Stimulated activated CD4-positive, alpha-beta T cell treated with anti-CD3 and anti-CD28 coated beads, Interleukin-15, amount 100 ng/mL, for 48 hours (primary cell): ENCODE measurements at places on chromosomes 2 and 18.

GRCh38 chr2:55159037-55159651, 72.9 kb downstream of the CLHC1 start:
- no peak for DNase-seq

GRCh38 chr2:175889701-175890302, 112.3 kb downstream of the LNPK start:
- no peak for DNase-seq

DNA sequence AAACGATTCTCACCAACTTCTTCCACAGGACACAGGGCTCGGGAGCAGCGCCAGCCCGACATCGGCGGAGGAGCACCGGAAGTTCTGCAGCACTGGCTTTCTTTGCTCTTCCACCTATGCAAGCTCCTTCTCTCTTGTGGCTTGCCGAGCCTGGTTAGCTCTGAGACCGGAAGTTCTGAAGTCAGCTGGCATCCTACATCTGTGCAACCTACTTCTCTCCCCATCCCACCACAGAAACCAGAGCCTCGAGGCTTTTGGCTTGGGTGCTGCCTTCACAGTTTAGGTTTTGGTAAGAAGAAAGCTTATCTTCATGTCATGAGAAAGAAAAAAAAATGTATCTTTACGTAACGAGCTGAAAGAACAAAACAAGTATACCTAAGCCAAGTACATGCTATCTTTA, 111.7 kb downstream of the ANKRD44 start:
- peak; percentile 82 for DNase-seq

- no peak for DNase-seq
Observed at GRCh38 chr2:233444501-233444900, 90.2 kb downstream of the DGKD start.

DNA sequence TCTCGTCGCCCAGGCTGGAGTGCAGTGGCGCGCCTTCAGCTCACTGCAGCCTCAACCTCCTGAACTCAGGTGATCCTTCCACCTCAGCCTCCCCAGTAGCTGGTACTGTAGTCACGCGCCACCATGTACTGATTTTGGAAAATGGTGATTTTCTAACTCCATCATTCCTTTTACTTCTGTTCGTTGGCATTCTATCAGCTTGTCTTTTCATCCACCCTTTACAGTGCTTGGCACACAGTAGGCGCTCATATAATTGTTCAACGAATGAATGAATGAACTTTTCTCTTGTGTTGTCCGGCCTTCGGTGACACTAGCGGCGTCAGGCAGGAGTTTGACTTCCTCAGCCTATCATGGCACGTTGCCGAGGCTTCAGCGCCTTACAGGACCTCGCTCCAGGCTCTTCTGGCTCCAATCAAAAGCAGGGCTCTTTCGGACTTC, 373 bp upstream of the MTHFD2 start:
- no peak for DNase-seq

DNA sequence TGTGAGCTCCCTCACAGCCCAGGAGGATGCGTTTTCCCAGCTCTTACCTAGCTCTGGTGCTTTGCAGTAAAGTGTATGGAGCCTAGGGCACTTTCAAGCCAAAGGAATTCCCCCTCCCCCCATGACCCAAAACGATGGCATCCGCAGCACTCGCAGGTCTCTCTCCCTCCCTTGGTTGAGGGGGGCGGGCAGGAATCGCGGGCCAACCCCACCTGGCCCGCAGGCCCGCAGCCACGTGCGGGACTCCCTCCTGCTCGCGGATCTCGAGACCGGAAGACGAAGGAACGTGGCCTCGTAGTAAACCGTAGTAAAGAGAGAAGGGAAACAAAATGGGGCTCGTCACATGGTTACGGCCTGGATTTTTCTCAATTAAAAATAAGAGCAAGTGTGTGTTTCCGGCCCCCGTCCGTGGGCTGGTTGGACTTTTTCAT, 8.5 kb downstream of the IRS1 start:
- DNase-seq, result peak; percentile 33

DNA sequence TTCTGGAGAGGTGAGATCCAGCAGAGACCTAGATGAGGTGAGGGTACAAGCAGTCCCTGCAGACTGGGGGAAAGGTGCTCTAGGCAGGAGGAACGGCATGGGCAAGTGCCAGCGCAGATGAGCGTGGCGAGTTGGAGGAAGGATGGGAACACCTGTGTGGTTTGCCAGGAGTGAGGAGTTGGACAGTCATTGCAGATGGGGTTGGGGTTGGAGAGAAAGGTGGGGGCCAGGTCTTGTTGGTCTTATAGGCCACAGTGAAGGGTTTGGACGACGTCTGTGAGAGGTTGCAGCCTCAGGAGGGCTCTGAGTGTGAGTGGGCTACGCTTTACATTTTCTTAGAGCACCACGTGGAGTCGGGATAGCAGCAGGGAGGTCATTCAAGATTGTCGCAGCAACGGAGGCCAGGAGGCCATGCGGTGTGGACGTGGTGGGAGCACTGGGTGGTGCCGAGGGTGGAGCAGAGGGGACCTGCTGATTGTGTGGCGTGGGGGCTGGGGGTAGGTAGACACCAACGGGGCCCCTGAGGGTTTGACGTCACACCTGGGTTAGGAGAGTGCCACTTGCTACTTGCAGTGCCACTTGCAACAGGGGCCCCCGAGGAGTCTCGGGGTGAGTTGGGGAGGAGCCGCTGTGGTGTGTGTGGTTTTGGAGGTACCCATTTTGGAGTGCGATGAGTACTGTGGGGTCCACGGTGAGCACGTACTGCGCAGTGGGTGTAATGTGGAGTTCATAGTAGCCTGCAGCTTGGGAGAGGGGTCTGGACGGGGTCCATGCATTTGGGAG, 66.2 kb downstream of the LPIN1 start:
- DNase-seq, result no peak

DNA sequence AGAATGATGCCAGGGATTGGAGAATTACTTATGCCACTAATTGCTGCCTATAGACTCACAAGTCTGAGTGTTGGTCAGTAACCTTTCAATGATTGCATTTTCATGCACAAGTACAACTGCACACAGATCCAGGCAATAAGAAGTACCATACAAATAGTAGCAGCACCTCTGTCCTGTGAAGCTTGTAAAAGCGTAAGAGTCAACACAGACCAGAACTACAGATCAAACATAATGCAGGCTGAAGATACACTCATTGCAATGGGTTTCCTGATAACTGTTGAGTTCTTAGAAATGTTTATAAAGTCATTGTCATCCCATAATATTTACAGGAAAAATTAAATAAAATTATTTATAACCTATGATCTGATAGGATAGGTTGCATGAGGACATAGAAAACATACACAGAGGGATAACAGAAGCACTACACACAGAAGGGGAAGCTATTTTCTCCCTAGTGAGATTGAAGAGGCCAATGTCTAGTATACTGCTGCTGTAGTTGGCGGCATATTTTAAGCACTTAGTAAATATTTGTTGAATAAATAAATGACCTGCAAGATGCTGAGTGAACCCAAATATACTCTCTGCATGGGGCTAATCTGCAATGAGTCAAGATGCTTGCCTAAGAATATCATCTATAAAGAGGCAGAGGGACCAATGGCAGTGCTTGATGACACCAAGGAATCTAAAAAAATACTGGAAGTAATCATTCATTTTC, 5.7 kb upstream of the PIK3C3 start:
- DNase-seq, result no peak

DNA sequence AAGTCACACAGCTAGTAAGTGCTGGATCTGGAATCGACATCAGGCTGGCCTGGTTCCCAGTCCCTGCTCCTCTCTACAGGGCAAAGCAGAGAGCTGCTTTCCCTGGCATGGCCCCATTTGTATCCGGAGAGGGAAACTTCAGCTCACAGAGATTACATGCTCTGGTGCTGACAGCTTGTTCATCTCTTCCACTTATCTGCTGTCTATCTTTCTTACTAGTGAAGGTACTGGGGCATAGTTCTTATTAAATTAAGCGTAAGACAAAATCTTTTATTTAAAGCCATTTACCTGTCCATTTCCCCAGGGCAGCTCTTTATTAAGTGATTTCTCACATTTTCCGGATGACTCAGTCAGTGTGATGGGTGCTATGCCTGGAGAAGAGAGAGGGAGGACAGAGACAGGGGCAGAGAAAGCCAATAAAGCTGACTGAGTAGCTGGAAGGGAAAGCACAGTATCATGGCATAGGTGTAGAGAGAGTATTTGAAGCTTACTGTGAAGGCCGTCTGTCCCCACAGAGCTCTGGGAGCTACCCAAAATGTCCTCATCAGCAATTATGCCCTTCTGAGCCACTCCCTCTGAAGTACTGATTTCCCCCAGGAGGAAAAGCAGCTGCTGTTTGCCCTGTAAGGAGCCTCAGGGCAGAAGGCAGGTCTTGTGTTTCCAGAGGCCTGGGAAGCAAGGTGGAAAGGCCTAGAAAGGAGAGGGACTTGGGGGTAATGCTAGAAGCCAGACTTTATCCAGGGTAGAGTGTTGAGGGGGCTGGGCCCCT, 44.1 kb upstream of the EPAS1 start:
- DNase-seq, result no peak

- DNase-seq, result no peak
Observed at GRCh38 chr2:210557721-210558120, 1.3 kb downstream of the CPS1 start.

DNA sequence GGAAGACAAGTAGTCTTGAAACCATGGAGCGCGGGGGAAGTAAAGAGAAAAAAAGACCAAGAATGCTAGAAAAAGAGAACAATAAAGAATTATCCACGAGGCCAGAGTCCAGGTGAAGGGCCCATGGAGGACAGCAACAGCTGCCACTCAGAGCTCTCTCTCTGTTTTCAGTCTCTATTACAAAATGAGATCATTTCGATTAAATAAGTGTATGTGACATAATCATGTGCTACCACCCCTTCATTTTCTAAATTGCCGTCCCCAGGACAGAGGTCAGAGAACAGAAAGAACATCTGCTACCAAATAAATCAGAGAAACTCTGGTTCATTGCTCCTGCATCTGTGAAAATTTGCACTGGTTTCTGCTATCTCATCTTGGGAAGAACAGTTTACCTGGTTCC, 838.7 kb downstream of the RNF144A start:
- DNase-seq, result no peak

- DNase-seq, result no peak
Observed at GRCh38 chr2:233498126-233498525, 68.5 kb downstream of the USP40 start.

DNA sequence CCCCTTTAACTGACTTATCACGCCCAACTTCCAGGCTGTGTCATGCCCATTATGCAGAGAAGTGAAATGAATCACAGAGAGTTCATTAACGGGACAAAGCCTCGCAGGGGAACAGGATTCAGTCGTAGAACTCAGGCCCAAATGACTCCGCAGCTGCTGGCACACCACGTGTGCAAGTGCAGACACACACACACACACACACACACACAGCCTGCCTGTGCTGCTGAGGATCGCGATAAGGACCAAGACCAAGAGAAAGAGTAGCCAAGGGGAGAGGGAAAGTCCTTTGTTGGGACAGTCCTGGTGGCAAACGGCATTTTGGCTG, 90.0 kb upstream of the TAF1B start:
- DNase-seq, result peak; percentile 68

- DNase-seq, result no peak
Observed at GRCh38 chr2:55947752-55948151, 24.2 kb upstream of the EFEMP1 start.

DNA sequence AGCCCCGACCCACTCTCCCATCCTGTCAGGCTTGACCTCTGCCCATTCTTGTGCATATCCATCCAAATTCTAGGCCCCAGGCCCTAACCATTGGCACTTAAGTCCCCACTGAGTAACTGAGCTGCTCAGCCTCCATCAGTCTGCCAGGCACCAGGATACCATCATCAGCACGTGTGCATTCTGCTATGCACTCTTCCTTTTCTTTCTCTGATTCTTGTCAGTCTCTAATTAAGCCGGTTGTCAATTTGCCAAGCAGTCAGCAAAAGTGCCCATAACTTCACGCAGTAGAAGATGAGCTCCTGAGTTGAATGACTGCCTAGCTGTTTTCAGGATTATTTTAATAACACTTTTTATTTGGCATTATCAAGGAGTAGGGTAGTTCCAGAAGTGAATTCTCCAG, 107.2 kb downstream of the FEZ2 start:
- DNase-seq, result no peak

GRCh38 chr2:225165052-225165451, 122.8 kb upstream of the DOCK10 start:
- DNase-seq, result no peak
